ENCODE measurements at places on chromosomes 11 and 22. TPM values are rescaled to one million over a fixed set of nuclear protein-coding genes. Genes with fewer than 3 reads are reported as not detected.

The GRAP2 gene
- total RNA-seq = not detected

The DGCR6 gene
- not detected for total RNA-seq

The OR51B4 gene
- total RNA-seq = not detected

The SMIM38 gene
- total RNA-seq = 0.15 TPM

The POGLUT3 gene
- total RNA-seq = 33.0 TPM

The RNASEH2C gene
- total RNA-seq = 76.0 TPM

The MMP13 gene
- not detected for total RNA-seq

The GAB4 gene
- not detected for total RNA-seq

The OR51B5 gene
- not detected for total RNA-seq

The SYT12 gene
- total RNA-seq = 0.17 TPM

The CD3E gene
- not detected for total RNA-seq

The CREB3L1 gene
- total RNA-seq = 37.0 TPM

The SCN4B gene
- 0.34 TPM for total RNA-seq

The JRKL gene
- 6.6 TPM for total RNA-seq

The APOL5 gene
- not detected for total RNA-seq

The NXPE4 gene
- not detected for total RNA-seq

Data from bronchus fibroblast of lung (primary cell).